Activated T-helper 1 cell treated with anti-CD3 and anti-CD28 coated beads, Interleukin-2, amount 50 U/mL, for 16 hours (primary cell): ENCODE measurements at places on chromosomes 1 and 21.

DNA sequence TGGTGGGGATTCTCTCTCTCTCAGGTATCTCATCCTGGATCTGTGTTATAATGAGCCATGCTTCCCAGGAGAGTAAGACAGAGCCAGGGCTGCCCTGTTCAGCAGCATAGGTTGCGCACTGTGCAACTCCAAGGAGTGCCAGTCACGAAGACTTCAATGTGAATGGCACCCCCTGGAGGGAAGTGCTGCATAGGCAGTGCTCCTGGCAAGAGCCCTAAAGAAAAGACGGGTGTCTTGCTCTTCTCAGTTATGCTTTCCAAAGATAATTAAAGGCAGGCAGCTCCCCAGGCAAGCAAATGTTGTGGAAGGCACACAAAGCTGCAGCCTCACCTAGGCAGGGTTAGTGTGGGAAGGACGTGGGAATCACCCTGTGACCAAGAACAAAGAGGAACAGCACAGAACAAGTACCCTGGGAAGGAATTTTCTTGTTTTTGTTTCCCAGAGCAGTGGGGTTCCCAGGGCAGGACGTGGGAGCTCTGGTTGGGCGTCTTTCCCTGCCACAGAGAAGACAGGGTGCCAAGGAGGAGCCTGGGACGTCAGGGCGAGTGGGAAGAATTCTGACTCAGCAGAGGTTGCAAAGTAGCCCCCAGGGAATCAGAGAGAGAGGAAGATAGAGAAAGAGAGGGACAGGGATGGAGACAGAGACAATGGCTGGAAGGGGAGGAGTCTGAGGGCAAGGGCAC lies 120.9 kb downstream of the KCNN3 start:
- DNase-seq, result no peak

- no peak for DNase-seq
These were observed 7.9 kb downstream of the C8B start for GRCh38 chr1:56957931-56958330.

DNA sequence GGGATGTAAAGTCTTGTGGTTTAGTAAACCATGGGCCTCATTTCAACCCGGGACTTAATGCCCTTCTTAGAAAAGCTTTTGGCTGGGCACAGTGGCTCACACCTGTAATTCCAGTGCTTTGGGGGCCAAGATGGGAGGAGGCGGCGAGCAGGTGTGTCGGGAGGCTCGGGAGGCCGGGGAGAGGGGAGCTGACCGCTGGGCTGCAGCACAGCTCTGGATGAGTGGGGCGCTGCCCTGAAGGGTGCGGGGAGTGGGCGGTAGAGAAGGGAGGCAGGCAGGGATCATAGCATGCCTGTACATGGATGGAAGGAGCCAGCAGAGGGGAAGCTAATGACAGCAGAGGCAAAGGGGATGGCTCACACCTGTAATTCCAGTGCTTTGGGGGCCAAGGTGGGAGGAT lies 31.0 kb downstream of the LHX4 start:
- DNase-seq, result no peak

DNA sequence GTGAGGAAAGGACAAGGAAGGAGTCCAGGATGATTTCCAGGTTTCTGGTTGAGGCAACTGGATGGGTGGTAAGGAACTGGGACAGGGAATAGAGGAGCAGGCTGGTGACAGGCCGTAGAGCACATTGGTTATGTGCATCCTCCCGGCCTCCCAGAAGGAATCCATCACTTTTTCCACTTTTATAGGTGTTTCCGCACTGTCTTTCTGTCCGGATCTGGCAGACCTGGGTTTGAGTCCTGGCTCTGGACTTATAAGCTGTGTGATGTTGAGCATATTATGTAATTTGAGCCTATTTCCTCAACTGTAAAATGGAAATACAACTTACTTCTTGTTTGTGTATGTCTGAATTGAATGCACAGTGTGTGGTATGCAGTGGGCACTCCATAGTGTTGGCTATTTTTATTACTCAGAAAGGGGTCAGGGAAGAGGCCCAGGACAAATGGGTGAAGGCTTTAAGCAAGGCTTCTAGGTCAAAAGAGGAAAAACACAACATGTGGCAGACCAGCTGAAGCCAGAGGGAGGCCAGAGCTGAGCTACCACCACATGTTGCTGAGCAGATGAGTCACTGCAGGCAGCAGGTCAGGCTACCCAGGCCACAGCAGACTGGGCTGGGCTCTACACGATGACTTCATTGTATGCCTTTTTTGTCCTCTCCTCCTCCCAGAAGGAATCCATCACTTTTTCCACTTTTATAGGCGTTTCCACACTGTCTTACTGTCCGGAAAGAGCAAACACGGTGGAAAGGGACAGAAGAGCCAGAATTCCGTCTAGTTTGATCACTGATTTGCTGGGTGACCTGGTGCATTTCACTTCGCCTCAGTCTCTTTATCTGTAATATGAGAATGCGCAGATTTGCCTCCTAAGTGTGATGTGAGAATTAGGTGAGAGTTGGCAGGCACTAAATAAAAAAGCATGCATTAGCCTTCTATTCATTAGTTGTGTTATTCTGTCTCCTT lies 791 bp upstream of the MAST2 start:
- no peak for DNase-seq

GRCh38 chr1:53557369-53557768 lies 98.2 kb downstream of the DMRTB1 start:
- no peak for DNase-seq

DNA sequence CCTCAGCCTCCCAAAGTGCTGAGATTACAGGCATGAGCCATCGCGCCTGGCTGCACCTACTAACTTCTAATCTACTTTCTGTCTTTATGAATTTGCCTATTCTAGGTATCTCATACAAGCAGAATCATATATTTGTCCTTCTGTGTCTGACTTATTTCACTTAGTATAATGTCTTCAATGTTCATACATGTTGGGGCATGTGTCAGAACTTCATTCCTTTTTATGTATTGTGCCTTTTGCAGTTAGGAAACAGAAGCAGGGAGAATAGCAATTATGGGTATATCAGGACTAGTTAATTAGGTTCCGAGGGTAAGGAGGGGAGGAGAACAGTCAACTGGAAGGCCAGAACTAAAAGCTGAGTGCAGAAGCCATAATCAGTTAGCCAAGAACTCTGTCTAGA lies 18.0 kb upstream of the NIBAN1 start:
- DNase-seq, result no peak

- no peak for DNase-seq
These were observed 37.1 kb downstream of the NEXN start for GRCh38 chr1:77925518-77925917.

- DNase-seq, result no peak
These were observed 345.0 kb downstream of the DISC1 start for GRCh38 chr1:231971397-231972110.

DNA sequence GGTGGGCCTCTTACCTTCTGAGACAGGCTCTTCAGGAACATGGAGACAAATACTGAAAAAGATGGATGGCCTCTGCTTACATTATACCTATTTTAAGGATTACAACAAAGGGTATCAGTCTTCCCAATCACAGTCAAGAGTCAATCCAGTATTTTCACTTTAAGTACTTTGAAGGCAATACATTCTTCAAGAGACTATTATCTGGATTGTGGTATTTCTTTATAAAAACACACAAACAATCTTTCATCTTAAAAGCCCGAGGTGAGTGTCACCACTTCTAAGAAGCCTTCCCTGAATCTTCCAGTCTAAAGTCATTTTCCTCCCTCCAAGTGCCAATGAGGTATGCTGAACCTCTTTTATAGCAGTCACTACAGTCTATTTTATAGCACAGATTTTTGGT lies 45.3 kb downstream of the WASF2 start:
- DNase-seq, result no peak

GRCh38 chr1:43979528-43980254 lies 681 bp downstream of the B4GALT2 start:
- no peak for DNase-seq

- DNase-seq, result no peak
These were observed 293.8 kb upstream of the USP25 start for GRCh38 chr21:15436031-15436430.

DNA sequence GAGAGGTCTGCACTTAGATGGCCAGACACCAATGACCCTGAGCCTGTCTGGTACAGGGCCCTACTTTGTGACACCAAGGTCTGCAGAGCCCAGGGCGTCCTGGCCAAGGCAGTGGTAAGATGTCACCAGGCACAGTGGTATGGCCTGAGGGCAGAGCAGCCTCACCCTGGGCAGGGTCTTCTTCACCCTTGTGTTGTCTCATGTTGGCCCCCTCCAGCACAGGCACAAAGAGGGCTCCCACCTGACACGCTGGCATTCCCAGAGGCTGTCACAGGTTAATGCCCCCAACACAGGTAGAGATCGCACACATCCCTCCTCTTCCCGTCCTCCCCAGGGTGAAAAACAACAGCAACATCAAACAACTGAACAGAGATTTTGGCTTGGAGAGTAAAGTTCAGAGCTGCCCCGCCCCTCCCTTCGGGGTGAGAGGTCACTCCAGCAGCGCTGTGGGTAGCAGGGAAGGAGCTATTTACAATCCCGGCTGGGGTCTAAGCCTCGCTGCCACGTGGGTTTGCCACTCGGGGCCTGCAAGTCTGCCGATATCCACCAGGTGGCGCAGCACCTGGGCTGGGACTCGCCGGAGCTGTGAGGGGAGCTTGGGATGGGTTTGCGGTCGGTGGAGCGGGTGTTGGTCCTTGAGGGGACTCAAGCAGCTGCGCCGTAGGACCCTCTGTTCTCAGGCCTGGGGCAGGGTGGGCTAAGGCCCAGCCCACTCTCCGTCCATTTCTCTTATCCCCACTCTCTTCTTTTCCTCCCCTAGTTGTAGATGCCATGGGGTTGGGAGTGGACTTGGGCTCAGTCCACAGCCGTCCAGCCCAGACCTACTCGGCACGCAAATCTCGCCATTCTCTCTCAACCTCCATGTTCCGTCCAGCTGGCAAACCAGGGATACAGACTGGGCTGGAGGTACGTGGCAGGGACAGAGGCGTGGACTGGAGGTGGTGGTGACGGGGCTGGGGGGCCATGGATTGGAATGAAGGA lies 12.7 kb downstream of the EFNA3 start:
- DNase-seq, result peak; percentile 73

DNA sequence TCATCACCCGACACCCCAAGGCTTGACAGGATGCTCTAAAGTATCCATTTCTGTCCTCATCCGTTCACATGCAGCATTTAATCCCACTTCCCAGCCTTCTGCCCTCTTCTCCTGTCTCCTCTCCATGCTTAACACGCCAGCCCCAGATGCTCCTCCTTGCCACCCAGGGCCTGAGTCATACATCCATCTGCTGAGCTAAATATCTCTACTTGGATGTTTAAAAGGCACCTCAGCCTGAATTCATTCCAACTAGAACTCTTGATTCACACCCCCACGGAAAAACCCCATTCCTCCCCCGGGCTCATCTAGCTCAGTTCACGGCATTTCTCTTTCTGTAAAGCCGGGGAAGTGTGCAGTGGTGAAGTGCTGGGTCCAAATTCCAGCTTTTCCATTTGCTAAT lies 27.7 kb downstream of the TEX35 start:
- DNase-seq, result no peak

GRCh38 chr1:8370046-8370881 lies 52.4 kb downstream of the SLC45A1 start:
- no peak for DNase-seq

DNA sequence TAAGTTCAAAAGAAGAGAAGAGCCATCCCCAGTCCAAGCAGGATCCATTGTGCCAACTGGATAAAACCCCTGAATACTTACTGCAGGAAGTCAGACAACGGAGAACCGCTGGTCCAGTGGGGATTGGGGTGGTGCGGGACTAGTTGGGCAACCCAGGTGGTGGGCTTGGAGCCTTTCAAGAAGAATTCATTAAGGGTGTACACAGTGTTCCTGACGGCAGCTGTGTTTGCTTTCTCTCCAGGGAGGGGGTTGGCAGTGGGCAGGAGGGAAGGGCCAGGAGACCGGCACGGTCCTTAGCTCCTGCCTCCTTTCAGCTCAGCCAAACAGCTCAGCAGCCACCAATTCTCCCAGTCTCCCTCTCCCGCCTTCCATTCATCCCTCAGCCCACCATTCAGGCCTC lies 7.1 kb upstream of the CDK18 start:
- no peak for DNase-seq

DNA sequence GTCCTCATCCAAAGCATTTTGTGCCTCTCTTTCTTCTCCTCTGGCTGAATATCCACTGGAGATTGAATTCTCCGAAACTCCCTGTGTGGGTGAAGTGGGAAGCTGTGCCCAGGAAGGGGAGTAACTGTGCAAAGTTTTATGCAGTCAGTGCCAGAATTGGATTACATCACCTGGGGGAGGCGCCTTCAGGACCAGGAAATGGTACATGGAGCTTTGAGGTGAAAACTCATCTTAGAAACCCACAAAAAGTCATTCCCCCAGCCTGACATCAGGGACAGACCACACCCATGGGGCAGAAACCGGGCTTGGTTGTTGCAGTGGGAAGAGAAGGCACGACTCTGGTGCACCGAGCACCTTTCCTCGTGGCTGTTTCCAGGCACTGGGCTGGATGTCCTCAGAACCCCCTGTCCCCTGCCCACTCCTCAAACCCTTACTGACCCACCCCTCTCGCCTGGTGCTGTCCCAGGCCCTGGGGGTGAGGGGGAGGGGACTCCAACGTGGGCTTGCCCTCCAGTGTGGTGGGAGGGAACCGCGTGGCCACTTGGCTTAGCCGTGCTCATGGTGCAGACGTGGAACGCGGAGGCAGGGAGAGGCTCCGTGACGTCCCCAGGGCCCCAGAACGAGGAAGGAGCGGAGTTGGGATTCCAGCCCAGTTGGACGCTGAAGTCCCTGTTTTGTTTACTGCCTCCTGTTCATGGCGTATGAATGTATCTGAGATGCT lies 15.7 kb downstream of the TFF3 start:
- DNase-seq, result no peak

DNA sequence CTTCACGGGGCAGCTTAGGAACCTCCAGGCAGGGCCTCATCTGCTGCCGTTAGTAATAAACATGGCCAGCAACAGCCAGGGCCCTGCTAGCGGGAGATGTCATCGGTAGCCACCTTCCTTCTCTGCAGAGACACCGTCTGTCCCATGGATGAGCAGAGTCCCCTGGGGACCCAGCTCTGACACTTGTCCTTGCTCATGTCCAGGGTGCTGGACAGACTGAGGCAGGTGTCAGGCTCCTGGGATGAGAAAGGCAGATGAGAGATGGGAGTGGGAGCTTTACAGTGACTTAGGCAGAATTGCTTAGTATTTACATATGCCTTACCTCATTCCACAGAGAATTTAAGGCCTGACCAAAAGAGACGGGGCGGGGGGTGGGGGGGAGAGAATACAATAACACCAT lies 25.0 kb downstream of the CAPN2 start:
- no peak for DNase-seq

GRCh38 chr21:28480470-28480869 lies 512.2 kb downstream of the LTN1 start:
- no peak for DNase-seq

DNA sequence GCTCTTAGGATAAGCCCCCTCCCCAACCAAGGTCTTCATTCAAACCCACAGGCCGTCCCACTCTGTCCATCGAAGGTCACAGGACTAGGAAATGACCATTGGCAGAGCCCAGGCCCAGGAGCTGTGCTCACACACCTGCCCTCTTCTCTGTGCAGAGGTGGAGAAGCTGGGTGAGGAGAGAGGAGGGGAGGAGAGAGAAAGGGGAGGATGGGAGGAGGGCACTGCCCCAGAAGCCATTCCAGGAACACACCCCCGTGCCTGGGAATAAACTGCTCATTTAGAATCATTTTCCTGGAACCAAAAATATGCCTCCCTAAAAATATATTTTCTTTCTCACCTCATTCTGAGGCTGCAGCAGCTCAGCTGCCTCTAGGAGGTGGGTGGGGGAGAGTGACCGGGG lies 6.4 kb upstream of the SDC3 start:
- no peak for DNase-seq
